ENCODE measurements at places on chromosomes 12 and 14. TPM values are rescaled to one million over a fixed set of nuclear protein-coding genes. Genes with fewer than 3 reads are reported as not detected.

GRCh38 chr12:72141381-72141780, 130.8 kb upstream of the TRHDE start:
- peaks cover 9% of the 10 kb centered on the region for H3K27me3 ChIP-seq
- H3K27ac ChIP-seq, result no peak overlapping the region
- DNase-seq, result peak; percentile 25
- H3K36me3 ChIP-seq, result no peaks in the 10 kb centered on the region
- no peak overlapping the region for H3K4me3 ChIP-seq

Gene KRT72
- not detected for total RNA-seq

DNA sequence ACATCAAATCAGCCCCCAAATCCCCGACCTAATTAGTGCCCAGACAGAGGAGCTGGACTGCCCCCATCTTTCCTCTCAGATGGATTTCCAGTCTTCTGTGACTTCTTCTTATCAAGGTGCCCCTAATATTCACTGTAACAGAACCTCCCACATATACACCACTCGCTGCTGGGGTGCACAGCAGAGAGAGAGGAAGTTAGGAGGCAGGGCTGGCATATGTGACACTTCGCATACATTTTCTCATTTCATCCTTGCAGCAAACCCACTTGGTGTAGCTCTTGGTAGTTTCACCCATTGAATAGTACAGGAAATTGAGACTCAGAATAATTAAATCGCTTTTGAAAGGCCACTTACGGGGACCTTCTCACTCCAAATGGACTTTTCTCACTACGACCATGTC, 56.5 kb upstream of the CCND2 start:
- H3K27me3 ChIP-seq, result no peaks in the 10 kb centered on the region
- DNase-seq, result no peak
- H3K36me3 ChIP-seq, result no peaks in the 10 kb centered on the region
- H3K4me3 ChIP-seq, result no peak overlapping the region
- H3K27ac ChIP-seq, result no peak overlapping the region
- no peaks in the 10 kb centered on the region for H3K4me1 ChIP-seq

Gene VWF
- 0.08 TPM for total RNA-seq

- peaks cover 49% of the 10 kb centered on the region for H3K4me1 ChIP-seq
- peak within 1 kb of the TSS; percentile 92 for H3K4me3 ChIP-seq
- H3K27ac ChIP-seq, result peak within 1 kb of the TSS; percentile 95
- peaks cover 11% of the 10 kb centered on the region for H3K36me3 ChIP-seq
Measured at GRCh38 chr12:6470375-6471163, at the start of gene VAMP1. Gene VAMP1, minus strand, starts transcription at chr12:6470677. Its CDS starts 146 bp downstream, at chr12:6470531.

Gene ACOT4
- total RNA-seq, result not detected

Gene GZMB
- not detected for total RNA-seq

DNA sequence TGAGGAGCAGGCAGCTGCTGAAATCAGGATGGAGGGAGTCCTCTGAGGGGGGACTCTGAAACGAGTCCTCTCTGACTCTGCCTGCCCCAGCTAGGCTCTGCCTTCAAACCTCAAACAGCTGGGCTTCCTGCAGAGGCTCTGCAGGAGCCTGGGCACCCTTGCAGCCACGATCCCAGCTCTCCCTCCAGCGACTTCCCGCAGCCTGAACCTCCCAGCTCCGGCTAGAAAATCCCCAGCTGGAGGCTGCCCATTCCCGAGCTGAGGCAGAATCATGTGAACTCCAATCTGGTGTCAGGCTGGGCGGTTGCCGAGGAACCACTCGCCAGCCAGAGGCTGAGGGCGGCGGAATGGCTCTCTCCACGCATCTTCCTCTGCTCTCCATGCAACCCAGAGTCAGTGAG, at the start of gene GPR68:
TSS of gene GPR68 (minus strand) at position 204 of the 401 bp plus-strand sequence. CDS start 9,654 bp downstream, outside the sequence.
- peak within 1 kb of the TSS; percentile 81 for H3K4me3 ChIP-seq
- H3K27me3 ChIP-seq, result no peaks in the 10 kb centered on the region
- peak; percentile 65 for DNase-seq
- peaks cover 39% of the 10 kb centered on the region for H3K4me1 ChIP-seq
- H3K36me3 ChIP-seq, result peaks cover 12% of the 10 kb centered on the region

DNA sequence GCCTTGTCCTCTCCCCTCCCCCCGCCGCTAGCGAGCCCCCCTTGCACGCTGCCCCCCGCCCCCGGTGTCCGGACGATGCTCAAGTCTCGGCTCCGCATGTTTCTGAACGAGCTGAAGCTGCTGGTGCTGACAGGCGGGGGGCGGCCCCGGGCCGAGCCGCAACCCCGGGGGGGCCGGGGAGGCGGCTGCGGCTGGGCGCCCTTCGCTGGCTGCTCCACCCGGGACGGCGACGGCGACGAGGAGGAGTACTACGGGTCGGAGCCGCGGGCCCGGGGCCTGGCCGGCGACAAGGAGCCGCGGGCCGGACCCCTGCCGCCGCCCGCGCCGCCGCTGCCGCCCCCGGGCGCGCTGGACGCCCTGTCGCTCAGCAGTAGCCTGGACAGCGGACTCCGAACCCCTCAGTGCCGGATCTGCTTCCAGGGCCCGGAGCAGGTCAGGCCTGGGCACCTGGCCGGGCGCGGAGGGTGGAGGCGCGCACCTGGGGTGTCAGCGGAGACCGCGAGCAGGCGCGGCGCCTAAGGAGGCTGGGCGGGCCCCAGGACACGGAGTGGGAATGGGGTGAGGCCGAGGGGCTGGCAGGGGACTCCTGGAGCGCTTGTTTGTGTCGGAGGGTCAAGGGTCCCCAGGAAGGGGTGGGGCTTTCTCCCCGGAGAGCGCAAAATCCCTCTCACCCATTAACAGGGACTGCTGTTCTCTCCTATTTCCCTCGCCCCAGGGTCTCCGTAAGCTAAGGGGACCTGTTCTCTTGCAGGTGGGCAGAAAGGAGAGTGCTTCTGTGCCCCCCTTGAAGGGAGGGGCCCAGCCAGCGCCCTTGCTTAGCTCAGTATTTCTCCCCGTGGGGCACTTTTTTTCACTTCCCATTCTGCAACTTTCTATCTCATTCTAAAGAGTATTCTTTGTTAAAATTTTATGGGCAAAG, 810 bp downstream of the MARCHF9 start:
- peaks cover 34% of the 10 kb centered on the region for H3K27me3 ChIP-seq
- DNase-seq, result no peak
- H3K27ac ChIP-seq, result no peak overlapping the region
- H3K4me1 ChIP-seq, result peaks cover 30% of the 10 kb centered on the region
- H3K4me3 ChIP-seq, result peak overlapping the region; percentile 35

Gene SERPINA10
- total RNA-seq, result not detected

Gene TC2N
- total RNA-seq, result 0.53 TPM

GRCh38 chr12:24977060-24977459, 28.2 kb upstream of the BCAT1 start:
- H3K4me3 ChIP-seq, result no peak overlapping the region
- no peak for DNase-seq
- no peak overlapping the region for H3K27ac ChIP-seq
- H3K36me3 ChIP-seq, result no peaks in the 10 kb centered on the region

Gene PLEKHD1
- total RNA-seq, result not detected

Gene RTN1
- 0.13 TPM for total RNA-seq

Gene FBXO21
- total RNA-seq, result 31.2 TPM

Gene NPFF
- total RNA-seq, result not detected

DNA sequence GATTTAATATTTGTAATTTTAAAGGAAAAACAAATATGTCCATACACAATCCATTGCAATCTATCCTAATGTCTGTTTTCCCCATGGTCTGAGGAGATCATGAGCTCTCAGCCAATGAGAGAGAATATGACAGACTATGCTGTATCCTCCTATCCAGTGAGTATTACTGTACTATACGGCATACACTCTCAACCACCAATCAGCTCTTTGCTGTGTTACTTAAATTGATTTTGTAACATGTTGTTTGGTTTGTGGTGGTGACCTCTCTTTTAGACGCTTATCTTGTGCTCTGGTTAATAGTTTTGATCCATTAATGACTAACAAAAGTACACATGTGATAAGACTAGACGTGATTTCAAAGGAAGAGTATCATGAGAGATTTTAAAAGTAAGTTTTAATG, 231.5 kb upstream of the FOXN3 start:
- H3K36me3 ChIP-seq, result no peaks in the 10 kb centered on the region
- H3K27ac ChIP-seq, result no peak overlapping the region
- peaks cover 5% of the 10 kb centered on the region for H3K27me3 ChIP-seq

- DNase-seq, result no peak
- H3K27ac ChIP-seq, result no peak overlapping the region
- peaks cover 36% of the 10 kb centered on the region for H3K27me3 ChIP-seq
Measured at GRCh38 chr12:113971392-113971791, 5.3 kb upstream of the RBM19 start.

GRCh38 chr14:55245657-55246268, 25.5 kb upstream of the FBXO34 start:
- peak; percentile 28 for DNase-seq
- H3K27ac ChIP-seq, result no peak overlapping the region
- no peak overlapping the region for H3K4me3 ChIP-seq
- peaks cover 13% of the 10 kb centered on the region for H3K4me1 ChIP-seq

DNA sequence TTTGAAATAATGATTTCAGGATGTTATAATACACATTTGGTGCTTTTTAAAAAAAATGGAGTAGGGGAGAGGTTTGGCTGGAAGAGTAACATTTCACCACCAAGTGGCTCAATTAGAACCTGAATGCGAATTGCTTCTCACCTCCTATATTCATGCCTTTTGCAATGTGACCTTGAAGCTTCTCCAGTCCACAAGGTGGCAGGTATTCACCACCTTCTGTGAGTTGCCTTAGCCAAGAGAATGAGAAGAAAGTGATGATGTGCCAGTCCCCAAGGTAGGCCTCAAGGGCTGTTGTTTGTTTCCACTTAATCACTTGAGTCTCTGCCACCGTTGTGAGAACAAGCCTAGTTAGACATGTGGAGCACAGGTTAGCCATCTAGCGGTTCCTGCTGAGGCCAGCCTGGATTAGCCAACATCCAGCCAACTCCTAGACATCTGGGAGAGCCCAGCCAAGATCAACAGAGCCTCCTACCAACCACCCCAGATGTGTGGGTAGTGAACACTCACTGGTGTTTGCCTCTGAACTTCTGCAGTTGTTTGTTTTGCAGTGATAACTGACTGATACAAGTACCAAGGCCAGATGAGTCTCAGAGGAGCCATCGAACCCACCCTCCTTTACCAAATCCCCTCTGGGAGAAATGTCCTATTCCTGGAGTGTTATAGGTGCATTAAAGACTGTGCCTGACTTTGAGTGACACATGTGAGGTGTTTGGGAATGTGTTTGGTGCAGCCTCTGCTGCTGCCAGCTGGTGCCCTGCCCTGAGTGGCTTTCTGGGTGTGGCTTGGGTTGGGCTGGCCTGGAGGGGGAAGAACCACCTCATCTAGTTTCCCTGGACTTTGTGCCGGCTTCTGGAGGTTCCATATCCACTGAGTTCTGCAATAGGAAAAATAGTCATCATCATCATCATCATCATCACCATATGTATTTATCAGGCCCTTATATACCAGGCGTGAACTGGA, 132.5 kb upstream of the RFLNA start:
- no peaks in the 10 kb centered on the region for H3K4me1 ChIP-seq
- H3K27me3 ChIP-seq, result peaks cover 40% of the 10 kb centered on the region
- no peak for DNase-seq
- H3K27ac ChIP-seq, result no peak overlapping the region

DNA sequence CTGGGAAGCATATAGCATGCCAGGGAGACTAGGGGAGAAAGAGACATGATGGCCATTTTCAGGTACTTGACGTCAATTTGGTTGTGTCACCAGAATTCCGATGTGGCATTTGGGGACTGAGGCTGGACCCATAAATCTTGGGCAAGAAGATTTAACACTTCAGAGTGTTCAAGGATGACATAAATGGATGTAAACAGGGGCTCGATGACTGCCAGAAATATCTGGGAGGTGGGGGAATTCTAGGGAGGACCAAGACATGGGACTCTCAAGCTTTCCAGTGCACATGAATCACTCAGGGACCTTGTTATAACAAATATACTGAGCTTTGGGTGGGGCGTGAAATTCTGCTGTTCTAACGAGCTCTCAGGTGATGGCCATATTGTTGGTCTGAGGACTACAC, 17.8 kb downstream of the HAL start:
- no peaks in the 10 kb centered on the region for H3K4me1 ChIP-seq
- no peak overlapping the region for H3K27ac ChIP-seq
- DNase-seq, result no peak

Gene PDZRN4
- total RNA-seq, result not detected

DNA sequence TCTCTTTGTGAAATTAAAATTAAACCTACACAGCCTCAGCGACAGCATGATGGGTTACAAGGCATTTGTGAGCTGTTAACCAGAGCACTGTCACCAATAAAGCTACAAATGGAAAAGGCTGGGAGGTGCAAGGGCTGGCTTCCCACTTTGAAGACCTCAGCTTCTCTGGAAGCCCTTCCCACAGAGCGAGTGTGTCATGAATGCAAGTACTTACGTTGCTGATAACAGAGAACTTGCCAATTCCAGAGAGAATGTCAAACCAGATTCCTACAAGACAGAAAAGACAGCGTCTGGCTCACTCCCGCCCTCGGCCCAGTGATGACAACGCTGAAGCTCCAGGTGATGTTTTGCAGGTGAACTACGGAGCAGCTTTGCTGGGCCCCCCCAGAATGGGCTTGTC, 145.8 kb downstream of the NTF3 start:
- H3K4me1 ChIP-seq, result peaks cover 24% of the 10 kb centered on the region
- H3K36me3 ChIP-seq, result no peaks in the 10 kb centered on the region
- H3K27me3 ChIP-seq, result peaks cover 13% of the 10 kb centered on the region
- no peak overlapping the region for H3K27ac ChIP-seq

Gene C1RL
- 13.0 TPM for total RNA-seq

- H3K27ac ChIP-seq, result peak overlapping the region; percentile 44
- no peak overlapping the region for H3K4me3 ChIP-seq
- no peak for DNase-seq
- peaks cover 47% of the 10 kb centered on the region for H3K4me1 ChIP-seq
- no peaks in the 10 kb centered on the region for H3K36me3 ChIP-seq
- no peaks in the 10 kb centered on the region for H3K27me3 ChIP-seq
Measured at GRCh38 chr12:92036771-92037453, 108.7 kb downstream of the BTG1 start.

Gene HOXC12
- total RNA-seq, result not detected

DNA sequence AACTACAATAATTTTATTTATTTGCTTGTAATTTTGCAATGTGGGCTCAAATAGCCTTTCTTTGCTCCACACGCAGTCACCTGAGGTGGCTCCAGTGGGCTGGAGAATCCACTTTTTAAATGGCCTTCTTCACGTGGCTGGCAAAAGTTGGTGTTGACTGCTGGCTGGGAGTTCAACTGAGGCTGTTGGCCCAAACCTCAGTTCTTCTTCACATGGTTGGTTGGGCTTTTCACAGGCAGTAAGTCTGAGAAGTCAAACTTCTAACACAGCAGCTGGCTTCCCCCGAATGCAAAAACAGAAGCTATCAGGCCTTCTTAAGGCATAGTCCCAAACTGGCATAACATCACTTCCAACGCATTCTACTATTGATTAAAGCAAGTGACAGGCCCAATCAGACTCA, 2.1 kb upstream of the OXA1L start:
- peaks cover 37% of the 10 kb centered on the region for H3K4me1 ChIP-seq
- no peak overlapping the region for H3K4me3 ChIP-seq
- peaks cover 46% of the 10 kb centered on the region for H3K36me3 ChIP-seq
- no peak overlapping the region for H3K27ac ChIP-seq
- DNase-seq, result no peak

- DNase-seq, result no peak
- no peaks in the 10 kb centered on the region for H3K36me3 ChIP-seq
- peaks cover 6% of the 10 kb centered on the region for H3K27me3 ChIP-seq
- H3K4me1 ChIP-seq, result no peaks in the 10 kb centered on the region
- no peak overlapping the region for H3K4me3 ChIP-seq
Measured at GRCh38 chr14:33363682-33364081, 425.0 kb downstream of the NPAS3 start.

Data from HFFc6 (cell line).